ENCODE measurements at places on chromosomes 4 and X.

- no peak for DNase-seq
These were observed 121.9 kb downstream of the SMIM20 start for GRCh38 chr4:26035921-26036320.

DNA sequence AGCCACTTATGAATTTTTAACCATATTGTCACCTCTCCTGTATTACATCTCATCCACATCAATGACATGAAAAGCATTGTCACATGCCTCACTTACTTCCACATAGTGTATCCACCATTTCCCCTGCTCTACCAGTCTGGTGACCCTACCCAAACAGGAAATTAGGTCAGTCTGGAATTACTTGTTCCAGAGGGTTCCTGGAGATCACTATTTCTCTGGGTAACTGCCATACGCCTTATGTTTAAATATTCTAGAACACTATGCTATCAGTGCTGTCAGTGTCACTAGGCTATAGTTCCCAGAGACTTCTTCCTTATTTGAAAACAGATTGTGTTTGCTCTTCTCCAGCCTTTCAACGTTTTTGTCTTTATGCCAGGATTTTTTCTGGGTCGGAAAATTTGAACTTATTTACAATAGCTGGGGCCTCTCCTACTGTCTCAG is 15.0 kb downstream of the SRPX2 start:
- DNase-seq: no peak

DNA sequence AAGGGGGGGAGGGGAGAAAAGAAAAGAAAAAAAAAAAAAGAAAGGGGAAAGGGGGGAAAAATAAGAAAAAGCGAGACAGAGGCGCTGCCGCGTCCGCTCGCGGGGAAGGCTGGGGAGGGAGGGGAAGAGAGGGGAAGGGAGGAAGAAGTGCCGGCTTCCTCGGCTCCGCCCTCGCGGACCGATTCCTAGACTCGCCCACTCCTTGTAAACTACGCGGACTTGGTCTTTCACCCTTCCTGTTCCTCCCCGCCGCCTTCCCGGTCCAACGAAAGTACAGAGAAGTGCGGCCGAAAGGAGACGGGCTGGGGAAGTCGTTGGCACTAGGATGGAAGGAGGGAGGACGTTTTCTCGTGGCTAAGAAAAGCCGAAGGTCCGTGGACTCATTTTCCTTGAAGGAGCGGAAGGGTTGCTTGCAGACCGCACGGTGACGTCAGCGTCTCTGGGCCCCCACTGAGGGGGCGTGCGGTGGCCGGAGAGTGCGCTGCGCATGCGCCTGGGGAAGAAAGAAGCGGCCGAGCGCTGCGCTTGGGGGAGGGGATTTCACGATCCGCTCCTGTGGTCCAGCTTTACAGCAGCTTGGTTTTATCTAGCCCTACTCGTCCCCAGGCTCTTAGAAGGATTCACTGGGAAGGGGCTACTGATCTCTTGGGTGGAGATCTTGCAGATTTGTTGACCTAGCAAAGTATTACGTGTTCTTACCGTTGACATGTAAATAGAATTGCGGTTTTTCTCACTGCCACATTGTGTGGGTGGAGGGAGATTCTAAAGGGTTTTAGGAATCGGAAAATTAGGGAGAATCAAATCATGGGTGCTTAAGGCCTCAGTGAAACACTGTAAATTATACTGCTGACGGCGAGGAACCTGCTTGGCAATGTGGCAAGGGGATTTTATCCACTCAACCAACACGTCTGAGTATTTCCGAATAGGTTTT is at the start of gene CCNI:
Gene CCNI, minus strand, starts transcription at position 121 of the 931 bp plus-strand sequence. CDS start 9,627 bp downstream, outside the sequence.
- peak; percentile 90 for DNase-seq

DNA sequence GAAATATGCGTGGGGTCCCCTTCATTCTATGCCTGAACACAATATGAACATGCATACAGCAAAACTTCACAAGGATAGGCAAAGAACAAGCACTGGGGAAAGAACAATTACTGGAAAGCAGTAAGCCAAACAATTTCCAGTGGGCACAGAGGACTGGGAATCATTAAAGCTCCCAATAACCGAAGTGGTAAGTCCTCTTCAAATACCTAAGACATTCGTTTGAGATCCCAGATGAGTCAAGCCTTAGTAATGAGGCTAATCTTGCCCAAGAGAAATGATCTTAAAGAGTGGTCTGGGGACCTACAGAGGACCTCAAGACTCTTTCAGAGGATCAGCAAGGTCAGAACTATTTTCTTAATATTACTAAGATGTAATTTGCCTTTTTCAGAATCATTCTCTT is 28.6 kb downstream of the ANAPC10 start:
- DNase-seq: no peak
